ENCODE measurements at places on chromosomes 5 and 9. TPM values are rescaled to one million over a fixed set of nuclear protein-coding genes. Genes with fewer than 3 reads are reported as not detected.

- DNase-seq = no peak
Observed at GRCh38 chr9:78900500-78900899, 603.6 kb downstream of the PSAT1 start.

GRCh38 chr5:77333451-77334123, 123.1 kb downstream of the PDE8B start:
- no peak for DNase-seq

- peak; percentile 32 for DNase-seq
Observed at GRCh38 chr9:112288029-112288428, 45.4 kb downstream of the PTBP3 start.

DNA sequence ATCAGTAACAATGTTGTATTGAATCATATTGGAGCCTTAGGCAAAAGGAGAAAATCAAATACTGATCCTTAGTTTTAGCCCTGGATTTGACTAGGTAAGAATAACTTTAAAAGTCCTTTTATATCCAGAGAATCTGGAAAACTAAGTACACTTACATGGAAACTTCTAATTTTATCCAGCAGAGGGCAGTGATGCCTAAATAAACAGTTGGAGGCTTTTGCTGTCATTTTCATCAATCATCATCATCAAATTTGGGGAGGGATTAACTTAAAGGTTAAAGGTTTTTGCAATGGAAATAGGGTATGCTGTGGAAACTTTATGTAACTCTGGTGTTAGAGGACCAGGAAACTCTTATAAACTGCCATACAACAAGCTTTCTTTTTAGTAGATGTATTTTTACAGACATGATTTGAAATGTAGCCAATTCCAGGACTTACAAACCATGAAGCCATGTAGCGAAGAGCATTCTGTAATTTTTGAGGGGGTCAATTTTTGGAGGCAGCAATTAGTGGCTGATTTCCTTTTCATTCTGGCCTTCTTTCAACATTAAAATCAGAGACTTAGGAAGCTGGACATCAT, 112.7 kb downstream of the OSTF1 start:
- peak; percentile 54 for DNase-seq

GRCh38 chr5:72281764-72282499, 38.1 kb downstream of the MRPS27 start:
- no peak for DNase-seq

DNA sequence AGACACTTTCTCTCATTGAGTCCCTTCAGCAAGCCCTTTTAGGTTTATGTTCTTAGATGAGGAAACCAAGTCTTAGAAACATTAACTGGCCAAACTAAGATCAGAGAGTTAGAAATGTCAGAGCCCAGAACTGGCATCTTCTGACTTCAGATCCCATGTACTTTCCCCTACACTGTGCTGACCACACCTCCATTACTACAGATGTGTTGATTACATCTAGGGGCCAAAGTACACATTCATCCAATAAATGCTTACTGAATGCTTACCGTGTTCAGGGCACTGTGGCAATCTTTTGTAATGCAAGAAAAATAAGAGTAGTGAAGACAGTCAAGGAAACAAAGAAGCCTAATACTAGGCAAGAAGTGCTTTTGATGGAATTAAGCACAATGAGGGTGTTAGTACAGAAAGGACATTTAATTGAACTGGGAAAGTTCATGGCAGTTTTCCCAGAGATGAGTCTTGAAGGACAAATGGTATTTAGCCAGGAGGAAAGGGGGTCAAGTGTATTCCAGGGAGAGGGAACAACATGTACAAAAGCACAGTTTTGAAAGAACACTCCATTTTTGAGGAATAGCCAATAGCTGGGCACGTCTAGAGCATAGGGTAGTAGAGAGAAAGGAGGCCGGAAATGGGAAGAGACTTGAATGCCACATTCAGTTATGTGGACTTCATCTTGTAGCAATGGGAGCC, 89.7 kb upstream of the CDKN2B start:
- DNase-seq = no peak

- no peak for DNase-seq
Observed at GRCh38 chr9:71814226-71814625, 45.9 kb upstream of the CEMIP2 start.

- peak; percentile 88 for DNase-seq
Observed at GRCh38 chr5:14250084-14250695, 107.0 kb downstream of the TRIO start.

GRCh38 chr9:134403682-134404301, 77.5 kb downstream of the RXRA start:
- DNase-seq = no peak

DNA sequence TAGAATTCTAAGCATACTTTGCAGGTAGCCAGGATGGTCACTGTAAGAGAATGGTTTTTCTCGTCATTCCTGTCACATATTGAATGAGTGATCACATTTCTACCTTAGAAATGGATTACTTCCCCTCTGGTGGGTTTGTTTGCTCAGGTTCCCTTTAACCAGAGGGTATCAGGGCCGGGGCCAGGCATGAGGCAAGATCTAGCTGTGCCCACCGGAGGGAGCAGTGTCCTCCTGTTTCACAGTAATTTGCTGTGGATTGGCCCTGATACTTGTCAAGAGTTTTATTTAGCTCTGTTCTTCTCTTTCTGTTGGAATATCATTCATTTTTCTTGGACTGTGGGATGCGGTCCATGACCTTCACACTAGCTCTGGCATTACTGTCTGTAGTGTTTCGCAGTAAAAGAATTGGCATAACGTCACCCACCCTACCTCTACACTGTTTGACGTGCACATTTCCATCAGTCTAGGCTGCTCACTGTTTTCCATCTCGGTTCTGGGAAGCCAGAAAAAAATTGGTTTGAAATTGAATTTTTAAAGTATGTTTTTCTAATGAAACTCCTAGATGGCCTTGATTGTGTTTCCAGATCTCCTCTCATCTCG, 42.4 kb upstream of the ZBED3 start:
- DNase-seq = peak; percentile 40

DNA sequence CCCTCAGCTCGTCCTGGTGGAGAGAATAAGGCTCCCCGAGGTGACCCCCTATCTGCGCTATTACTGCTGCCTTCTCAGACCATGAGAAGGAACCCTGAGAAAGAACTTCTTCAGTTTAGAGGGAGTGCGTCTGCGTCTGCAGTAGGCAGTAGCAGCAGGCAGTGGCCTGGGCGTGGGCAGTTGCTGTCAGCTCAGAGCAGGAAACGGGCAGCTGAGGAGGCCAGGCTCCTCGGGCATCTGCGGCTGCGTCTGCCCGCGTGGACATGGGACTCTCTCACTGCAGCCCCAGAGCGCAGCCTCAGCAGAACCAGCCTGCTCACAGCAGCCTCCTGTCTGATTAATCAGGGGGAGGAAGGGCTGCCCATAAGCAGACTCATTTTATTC, 49.8 kb upstream of the FCN1 start:
- DNase-seq = peak; percentile 16

Gene CDKN2A
- 0.25 TPM for total RNA-seq

DNA sequence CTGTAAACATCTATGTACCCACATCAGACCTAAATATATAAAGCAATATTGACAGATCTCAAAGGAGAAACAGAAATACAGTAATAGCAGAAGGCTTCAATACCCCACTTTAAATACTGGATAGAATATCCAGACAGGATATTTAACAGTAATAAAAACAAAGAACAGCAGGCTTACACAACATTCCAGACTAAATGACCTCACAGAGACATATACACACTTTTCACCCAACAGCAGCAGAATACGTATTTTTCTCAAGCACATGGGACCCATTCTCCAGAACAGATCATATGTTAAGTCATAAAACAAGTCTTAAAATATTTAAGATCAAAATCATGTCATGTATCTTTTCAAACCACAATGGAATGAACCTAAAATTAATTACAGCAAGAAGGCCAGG, 76.8 kb downstream of the CAMSAP1 start:
- DNase-seq = no peak

DNA sequence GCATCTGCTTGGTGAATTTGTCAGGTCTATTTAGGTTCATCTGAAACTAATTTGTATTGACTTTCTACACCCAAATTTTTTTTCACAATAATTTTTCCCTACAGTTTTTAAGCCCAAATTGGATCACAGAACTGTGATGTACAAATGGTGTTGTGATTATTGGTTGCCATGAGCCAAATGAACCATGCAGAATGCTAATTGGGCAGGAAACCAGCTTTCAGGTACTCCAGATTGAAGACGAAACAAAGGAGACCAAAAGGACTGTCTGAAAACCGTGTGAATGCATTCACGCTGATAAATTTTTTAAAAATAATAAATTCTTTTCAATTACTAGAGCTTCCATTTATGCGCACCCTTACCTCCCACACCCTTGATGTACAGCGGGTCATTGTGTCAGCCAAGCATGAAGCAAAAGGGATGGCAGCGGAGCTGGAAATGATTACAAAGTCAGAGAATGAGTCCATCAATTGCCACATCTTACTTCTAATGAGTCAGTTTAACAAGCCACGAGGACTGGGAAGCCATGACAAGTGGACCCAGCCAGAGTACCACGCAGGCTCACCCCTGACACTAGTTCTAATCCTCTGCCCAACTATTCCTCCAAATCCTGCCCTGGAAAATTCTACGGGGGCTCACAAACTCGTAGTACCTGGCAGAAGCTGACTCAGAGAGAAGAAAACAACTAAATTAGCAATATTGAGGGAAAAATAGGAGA, 66.5 kb downstream of the SEMA6A start:
- no peak for DNase-seq

DNA sequence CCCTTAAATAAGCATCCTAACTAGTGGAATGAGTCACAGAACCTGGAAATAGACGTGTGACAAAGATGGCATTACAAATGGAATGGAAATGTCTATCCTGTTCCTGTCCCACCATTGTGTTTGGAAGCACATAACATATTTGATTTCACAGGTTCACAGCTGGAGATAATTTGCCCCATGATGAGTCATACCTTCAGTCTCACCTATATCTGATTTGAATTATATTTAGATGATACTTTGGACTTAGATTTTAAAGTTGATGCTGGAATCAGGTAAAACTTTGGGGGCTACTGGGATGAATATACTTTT, 92.5 kb downstream of the CEMIP2 start:
- no peak for DNase-seq

Gene DOCK2
- 3.3 TPM for total RNA-seq

- no peak for DNase-seq
Observed at GRCh38 chr5:178370102-178370501, 137.5 kb upstream of the PHYKPL start.

DNA sequence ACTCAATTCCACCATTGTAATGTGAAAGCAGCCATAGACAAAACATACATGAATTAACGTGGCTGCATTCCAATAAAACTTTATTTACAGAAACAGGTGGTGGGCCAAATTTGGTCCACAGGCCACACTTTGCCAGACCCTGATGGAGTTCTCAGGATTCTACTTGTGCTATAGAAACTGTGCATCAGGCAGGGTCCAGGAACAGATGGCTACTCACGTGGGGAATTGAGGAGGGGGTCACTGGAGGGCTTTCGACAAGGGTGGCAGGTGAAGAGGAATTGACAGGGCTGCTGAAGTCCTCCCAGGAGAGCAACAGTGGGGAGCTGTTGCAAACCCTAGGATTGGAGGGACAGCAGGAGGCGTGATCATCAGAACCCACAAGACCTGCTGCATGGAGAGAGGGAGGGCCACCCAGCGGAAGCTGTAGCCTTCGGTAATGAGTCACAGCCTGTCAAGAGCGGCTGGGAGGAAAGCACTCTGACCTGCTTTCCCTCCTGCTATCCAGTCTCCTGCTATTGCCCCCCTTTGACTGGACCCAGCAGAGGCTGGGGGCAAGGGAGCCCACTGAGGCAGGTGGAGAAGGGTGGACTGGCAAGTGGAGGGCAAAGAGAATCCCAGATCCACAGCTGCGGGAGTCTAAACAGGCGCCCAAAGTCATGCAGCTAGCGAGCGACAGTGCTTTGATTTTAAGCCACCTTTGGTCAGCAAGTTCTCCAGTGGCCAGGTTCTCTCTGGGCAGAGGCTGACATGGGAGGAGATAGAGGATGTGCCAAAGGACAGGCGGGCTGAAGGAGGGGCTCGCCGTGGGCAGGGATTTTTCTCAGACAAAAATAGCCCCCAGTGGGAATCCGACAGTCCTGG, 138.3 kb upstream of the SMIM23 start:
- peak; percentile 65 for DNase-seq

DNA sequence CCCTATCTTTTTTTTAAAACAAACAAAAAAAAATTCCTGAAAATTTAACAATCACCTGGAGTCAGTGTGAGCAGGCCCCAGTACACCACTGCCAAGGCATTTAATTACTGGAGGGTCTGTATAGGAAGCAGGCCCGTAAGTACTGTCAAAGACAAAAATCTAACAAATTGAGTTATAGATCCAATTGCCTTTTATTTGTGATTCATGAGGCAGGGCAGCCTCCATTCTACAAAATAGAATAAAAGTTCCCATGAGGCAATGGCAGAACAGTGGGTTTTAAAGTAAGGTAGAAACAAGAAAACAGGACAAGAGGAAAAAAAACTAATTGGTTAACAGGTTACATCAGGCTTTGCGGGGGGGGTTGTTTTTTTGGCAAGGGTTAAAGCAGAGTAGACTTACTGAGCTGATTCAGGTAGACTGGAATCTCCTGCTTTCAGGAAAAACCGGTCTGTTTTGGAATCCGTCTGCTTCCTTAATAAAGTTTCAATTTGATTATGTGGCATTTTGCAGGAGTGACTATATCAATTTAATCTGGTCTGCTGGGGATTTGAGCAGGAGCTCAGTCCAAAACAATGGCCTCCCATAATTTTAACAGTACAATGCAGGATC, 48.9 kb downstream of the AUH start:
- no peak for DNase-seq

DNA sequence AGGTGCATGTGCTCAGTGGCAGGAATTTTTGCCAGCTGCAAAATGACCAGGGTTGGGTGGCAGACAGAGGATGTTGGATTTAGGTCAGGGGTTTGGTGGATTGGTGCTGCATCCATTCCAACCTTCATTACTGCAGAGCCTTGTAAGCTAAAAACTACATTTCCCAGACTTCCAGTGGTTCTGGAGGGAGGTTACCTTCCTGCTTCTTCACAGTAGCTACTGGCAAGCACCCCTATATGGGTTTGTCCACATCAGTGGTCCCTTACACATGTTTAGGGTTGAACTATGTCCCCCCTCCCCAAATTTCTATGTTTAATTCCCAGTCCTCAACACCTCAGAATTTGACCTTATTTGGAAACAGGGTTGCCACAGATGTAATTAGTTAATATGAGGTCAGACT, 20.7 kb upstream of the IL17B start:
- no peak for DNase-seq

Gene KIF4B
- total RNA-seq = not detected

- DNase-seq = no peak
Observed at GRCh38 chr5:31283326-31283725, 89.8 kb downstream of the CDH6 start.

- peak; percentile 59 for DNase-seq
Observed at GRCh38 chr5:133930061-133930812, 38.2 kb downstream of the C5orf15 start.

DNA sequence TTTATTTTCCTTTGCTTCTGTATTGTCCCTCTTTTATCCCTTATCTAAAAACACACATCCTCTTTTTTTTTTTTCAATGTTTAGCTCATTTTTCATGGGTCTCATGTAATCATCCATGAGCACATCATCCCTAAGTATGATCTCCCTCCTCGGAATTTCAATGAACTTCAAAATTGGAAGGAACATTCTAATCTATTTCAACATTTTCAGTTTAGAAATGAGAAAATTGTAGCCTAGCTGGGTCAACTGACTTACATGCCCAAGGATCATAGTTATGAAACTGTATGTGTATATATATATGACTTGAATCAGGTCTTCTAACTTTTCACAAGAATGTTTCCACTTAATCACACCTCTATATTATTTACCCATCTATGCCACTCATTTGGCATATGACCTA, 77.7 kb downstream of the TUSC1 start:
- DNase-seq = no peak

- DNase-seq = no peak
Observed at GRCh38 chr9:5292141-5292540, 12.4 kb downstream of the RLN2 start.

Measured in cardiac muscle cell (in vitro differentiated cells and primary cell).